Stimulated activated CD8-positive, alpha-beta memory T cell treated with anti-CD3 and anti-CD28 coated beads, Interleukin-4, amount 100 ng/mL, for 48 hours (primary cell): ENCODE measurements at places on chromosomes 12 and 14.

GRCh38 chr14:35532783-35533356, 1.1 kb upstream of the INSM2 start:
- no peak for DNase-seq

- peak; percentile 72 for DNase-seq
Observed at GRCh38 chr14:71143381-71144290, 236.4 kb downstream of the PCNX1 start.

GRCh38 chr12:51341251-51342007, 5.0 kb downstream of the CELA1 start:
- DNase-seq: peak; percentile 81

DNA sequence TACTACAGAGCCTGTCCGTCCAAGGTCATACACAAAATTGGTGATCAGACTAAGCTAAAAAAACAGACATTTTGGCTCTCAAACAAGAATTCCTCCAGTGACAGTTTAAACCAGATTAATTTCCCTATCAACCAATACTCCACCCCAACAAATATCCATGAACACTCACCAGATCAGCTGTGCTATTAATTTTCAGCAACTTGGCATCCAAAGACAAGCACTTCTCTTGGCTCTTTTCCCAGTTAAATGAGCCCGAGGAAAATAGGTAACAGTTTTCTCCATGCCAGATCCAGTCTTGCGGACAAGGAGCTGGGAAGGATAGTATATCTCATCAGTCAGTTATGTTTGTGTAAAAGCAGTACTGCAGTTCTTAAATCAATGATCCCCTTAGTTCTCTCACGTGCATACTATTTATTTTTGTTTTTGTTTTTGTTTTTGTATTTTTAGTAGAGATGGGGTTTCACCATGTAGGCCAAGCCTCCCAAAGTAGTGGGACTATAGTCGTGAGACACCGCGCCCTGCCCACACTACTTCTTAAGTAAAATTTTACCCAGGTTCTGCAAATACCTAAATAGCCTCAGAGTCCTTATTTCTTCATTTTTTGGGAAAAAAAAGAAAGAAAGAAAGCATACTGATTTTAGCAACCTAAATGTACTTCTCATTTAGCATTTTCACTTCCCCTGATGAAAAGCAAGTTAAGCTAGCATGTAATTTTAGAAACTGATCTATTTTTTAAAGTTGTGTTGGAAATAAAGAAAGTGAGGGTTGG, 11.1 kb downstream of the OLR1 start:
- DNase-seq: no peak

GRCh38 chr12:93682846-93683261, 5.7 kb downstream of the CRADD start:
- DNase-seq: no peak

- no peak for DNase-seq
Observed at GRCh38 chr12:102539651-102540553, 59.5 kb upstream of the IGF1 start.

- DNase-seq: no peak
Observed at GRCh38 chr12:114876968-114877680, 193.1 kb upstream of the TBX3 start.

GRCh38 chr14:101078170-101078891, 174.8 kb upstream of the RTL1 start:
- DNase-seq: peak; percentile 14

- DNase-seq: no peak
Observed at GRCh38 chr12:121524196-121524916, 56.5 kb downstream of the KDM2B start.

GRCh38 chr14:100605706-100606686, 18.8 kb upstream of the BEGAIN start:
- DNase-seq: no peak

- DNase-seq: no peak
Observed at GRCh38 chr14:63855281-63855680, 2.5 kb downstream of the SYNE2 start.

- DNase-seq: no peak
Observed at GRCh38 chr14:99570544-99571302, 33.3 kb downstream of the CCDC85C start.

DNA sequence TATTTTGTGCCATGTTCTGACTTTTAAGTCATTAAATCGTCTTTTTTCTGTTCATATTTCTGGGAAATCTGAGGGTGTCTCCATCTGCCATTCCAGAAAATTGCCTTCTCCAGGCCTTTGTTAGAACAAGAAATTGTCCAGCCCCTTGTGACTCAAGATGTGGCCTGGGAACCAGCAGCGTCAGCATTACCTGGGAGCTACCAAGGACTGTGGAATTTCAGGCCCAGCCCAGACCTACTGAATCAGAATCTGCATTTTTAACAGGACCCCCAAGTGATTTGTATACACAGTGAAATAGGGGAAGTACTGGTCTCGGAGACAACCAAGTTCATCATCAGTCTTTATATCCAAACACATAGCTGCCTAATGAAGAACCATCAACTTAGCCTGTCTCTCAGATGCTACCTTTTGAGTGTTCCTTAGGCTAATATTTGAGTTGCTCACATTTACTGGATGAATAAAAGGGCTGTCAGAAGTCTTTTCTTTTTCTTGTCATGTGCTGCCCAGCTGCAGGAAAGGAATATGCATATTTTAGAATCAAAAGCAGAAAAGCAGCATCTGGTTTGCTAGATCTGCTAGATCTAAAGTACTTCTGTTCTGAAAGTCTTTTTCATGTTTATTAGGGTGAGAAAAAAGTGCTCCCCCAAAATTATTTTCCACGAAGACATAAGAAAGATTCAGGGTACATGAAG, 21.2 kb downstream of the GPHB5 start:
- no peak for DNase-seq

DNA sequence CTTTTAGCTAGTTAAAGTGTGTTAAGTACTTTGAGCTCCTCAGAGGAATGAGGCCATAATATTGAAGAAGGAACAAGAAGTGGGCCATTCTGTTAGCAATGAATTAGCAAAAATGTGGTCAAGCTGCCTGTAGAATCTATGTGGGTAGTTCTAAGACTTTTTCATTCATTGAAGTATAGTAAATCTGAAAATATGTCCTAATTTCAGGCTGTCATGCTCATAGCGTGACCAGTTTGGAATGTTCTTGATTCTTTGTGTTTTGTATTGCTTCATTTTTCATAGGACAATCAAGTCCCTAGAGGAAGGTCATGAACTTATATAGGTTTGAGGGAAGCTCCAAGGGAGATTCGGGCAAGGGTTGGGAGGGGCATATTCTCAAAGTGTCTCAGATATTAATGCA, 11.4 kb downstream of the ATP23 start:
- no peak for DNase-seq

- peak; percentile 31 for DNase-seq
Observed at GRCh38 chr12:22333186-22333712, 1.3 kb downstream of the ST8SIA1 start.

DNA sequence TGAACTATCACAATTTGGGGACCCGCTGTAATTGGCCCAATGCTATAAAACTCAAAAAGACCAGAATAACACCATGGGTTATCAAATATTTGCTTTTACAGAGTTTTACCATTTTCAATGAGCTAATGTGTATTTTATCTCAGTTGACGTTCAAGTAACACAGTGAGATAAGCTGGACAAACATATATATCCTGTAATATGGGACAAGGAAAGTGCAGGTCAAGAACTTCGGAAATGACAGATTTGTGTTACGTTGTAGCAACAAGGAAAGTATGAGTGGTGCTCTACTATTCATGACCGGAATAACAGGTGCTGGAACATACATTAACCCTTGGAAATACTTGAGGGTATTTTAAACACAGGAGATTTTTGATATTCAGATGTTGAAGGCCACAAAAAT, 566.4 kb upstream of the FLRT2 start:
- no peak for DNase-seq

- DNase-seq: no peak
Observed at GRCh38 chr12:120100630-120101029, 15.9 kb downstream of the RAB35 start.

GRCh38 chr12:105878964-105879363, 259.8 kb downstream of the NUAK1 start:
- no peak for DNase-seq
